ENCODE measurements at places on chromosomes 13 and 19.

DNA sequence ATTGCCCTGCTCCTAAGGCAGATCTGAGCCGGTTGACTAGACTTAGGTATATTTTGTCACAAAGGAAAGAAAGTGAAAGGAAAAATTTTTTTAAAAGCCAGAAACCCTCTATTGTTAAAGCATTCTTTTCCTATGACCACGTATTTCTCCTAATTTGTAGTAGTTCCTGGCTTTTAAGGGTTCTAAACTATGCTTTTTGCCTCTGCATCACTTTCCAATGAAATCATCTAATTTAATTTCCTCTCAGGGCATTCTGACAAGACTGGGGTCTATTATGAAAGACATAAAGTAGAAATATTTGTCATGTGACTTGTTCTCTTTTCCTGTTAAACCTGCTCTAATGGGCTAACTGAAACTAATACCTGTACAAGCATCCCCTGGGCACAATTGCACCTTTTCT lies 233.0 kb upstream of the PRR20A start:
- no peak for DNase-seq

GRCh38 chr19:1845642-1846041 lies 2.6 kb downstream of the REXO1 start:
- DNase-seq = no peak

GRCh38 chr19:41671486-41671885 lies 16.6 kb downstream of the CEACAM7 start:
- no peak for DNase-seq

DNA sequence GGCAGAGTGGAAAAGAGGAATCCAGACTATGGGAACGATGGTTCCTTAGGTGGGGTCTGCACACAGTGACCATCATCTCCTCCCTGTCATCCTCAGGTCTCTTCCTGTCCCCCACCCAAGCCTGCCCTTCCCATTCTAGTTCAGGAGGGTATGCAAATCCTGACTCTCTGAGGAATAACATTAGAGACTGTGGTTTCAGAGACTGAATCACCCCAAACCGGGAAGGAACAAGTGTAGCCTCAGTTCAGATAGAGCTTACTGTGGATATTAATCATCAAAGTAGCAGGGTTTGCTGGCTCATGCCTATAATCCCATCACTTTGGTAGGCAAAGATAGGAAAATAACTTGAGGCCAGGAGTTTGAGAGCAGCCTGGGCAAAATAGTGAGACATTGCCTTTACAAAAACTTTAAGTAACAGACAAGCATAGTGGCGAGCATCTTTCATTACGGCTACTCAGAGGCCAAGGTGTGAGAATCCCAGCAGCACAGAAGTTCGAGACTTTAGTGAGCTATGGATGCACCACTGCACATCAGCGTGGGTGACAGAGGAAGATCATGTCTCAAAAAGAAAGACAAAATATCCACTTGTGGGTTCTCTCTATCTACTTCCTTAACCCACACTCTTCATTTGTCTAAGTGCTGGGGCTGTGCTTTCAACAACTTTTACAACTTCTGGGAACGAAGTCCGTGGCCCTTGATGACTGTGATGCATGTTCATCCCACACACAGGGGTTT lies 19.3 kb upstream of the LGALS13 start:
- DNase-seq = no peak

DNA sequence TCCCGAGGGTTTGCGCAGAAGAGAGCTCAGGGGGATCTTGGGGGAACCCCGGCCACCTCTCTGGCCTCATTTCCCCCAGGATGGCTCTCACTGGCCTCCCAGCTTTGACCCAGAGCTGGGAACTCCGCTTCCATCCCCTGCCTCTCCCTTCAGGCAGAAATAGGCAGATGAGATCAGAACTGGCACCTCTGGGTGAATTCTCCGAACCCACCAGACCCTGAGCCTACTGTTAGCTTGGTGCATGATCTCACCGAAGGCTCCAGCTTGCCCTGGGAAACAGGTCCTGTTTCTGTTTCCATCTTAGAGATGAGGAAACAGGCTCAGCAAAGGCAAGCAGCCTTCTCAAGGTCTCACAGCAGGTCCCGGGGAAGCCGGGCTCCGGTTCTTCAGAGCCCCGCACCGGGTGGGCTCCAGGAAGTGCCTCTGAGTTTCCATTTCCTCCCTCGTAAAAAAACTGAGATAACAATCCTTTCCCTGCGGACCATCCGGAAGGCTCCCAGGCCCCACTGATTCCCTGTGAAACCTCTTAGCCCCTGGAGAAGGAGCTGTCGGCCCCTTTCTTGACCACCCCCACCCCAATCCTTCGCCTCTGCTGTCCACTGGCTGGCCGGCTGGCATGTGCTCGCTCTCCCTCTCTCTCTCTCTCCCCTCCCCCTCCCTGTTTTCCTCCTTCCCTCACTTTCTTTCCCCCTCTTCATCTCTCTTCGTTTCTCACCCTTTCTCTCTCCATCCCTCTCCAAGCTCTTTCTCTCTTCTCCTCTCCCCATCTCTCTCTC lies 2.1 kb downstream of the NECTIN2 start:
- DNase-seq = no peak

- DNase-seq = no peak
Observed at GRCh38 chr19:33627962-33628839, 6.4 kb downstream of the CHST8 start.

GRCh38 chr19:12695997-12696365 lies 450 bp downstream of the FBXW9 start:
- DNase-seq = no peak

DNA sequence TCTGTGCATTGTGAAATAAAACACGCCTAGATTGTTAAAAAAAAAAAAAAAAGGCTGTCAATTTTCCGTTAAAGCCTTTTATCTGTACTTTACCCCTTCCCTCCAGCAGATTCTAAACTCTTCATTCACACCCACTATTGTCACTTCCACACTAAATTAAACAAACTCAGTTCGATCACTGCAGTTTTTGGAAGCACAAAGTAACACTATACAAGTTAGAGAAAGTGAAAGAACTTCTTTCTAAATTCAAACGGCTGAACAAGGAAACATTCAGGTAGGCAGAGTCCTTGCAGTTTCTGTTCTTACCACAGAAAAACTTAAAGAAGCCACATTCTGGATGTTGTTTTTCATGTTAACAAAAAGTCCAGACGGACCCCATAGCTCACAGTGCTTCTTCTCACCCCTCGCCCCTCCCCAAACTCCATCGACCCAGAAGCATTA lies 27.5 kb upstream of the UBE2L5 start:
- no peak for DNase-seq

GRCh38 chr13:47964863-47965262 lies 36.2 kb downstream of the SUCLA2 start:
- no peak for DNase-seq

DNA sequence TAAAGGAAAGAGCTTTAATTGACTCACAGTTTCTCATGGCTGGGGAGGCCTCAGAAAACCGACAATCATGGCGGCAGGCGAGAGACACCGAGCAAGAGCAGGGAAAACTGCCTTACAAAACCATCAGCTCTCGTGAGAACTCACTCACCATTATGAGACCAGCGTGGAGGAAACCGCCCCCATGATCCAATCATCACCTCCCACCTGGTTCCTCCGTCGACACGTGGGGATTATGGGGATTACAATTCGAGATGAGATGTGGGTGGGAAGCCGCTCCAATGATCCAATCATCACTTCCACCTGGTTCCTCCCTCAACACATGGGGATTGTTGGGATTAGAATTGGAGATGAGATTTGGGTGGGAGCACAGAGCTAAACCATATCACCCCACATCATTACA lies 293.9 kb downstream of the ABCC4 start:
- no peak for DNase-seq

- no peak for DNase-seq
Observed at GRCh38 chr19:35558400-35559280, 4.8 kb downstream of the ATP4A start.

DNA sequence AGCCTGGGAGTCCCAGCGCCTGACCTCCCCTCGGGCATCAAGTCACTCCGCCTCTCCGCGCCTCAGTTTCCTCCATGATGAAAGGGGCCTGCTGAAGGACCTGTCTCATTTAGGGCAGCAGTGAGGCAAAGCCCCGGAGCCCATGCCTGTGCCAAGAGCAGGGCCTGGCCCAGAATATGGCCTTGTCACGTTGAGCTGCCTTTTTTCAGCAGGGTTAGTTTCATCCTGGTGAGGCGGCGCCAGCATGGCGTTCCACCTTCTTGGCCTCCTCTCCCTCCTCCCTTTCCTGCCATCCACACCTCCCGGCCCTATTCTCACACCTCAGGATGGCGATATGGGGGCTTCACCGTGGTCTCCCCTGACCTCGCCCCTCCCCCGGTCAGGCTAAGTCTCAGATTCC lies 30.2 kb downstream of the PAK4 start:
- no peak for DNase-seq

GRCh38 chr13:74288361-74288911 lies 154.2 kb upstream of the KLF12 start:
- peak; percentile 33 for DNase-seq

DNA sequence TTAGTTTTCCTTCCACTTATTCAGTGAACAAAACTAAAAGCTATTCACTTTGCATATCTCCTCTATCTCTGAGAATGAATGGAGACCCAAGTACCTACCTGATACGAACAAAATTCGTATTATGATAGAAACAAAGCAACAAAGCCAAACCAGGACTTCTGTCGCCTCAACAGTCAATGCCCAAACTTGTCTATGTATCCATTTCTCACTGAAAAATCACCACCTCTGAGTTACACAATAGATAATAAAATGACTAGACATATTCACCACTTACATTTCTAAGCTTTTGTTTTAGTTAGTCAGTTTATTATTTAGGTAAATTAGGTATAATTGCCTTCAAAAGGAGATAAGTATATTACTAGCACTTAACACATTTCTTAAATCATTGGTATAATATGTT lies 67.7 kb downstream of the CAB39L start:
- no peak for DNase-seq

- DNase-seq = no peak
Observed at GRCh38 chr19:9752701-9753443, 15.7 kb downstream of the ZNF846 start.

GRCh38 chr13:43157796-43158195 lies 134.4 kb downstream of the DNAJC15 start:
- DNase-seq = no peak

DNA sequence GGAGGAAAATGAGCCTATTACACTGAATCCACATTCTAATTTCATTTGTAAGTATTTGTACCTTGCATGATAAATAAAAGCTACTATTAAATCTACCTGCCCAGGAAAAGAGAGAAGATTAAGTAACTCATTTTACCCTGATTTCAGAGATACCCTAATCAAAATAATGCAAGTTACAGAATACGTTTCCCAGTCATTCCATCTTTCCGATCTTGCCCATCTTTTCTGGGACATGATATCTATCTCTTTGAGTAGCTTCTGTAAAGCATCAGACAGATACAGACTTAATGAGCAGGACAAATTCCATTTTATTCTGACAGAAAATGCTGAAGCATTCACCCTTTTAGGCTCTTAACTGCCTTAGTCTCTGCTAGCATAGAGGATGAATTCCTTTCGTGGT lies 56.6 kb downstream of the SPRY2 start:
- DNase-seq = no peak

GRCh38 chr13:31380715-31381114 lies 180.9 kb downstream of the B3GLCT start:
- no peak for DNase-seq

DNA sequence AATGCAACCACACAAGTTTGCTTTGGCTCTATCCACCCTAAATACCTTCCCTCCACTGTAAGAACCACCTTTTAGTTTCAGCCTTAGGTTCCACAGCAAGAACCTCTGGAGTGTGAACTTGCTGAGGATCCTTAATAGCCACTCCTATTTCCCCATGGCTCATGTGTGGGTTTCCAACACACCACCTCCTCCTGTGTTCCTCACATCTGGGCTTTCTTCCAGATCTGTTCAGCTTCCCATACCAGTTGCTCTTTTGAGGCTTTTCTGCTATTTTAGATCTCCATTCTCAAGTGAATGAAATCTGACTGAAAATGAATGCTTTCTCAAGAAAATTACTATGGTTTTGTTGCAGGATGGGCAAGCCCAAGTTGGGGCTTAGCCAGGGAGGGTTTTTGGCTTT lies 104.8 kb upstream of the MIR17HG start:
- DNase-seq = no peak

DNA sequence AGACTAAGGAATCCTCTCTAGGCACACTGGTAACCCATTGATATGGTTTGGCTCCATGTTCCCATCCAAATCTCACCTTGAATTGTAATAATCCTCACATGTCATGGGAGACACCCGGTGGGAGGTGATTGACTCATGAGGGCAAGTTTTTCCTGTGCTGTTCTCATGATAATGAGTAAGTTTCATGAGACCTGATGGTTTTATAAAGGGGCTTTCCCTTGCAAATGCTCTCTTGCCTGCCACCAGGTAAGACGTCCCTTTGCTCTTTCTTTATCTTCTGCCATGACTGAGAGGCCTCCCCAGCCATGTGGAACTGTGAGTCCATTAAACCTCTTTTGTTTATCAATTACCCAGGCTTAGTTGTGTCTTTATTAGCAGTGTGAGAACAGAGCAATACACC lies 81.4 kb upstream of the GPC6 start:
- no peak for DNase-seq

GRCh38 chr13:27201661-27202060 lies 30.1 kb upstream of the USP12 start:
- no peak for DNase-seq

- no peak for DNase-seq
Observed at GRCh38 chr19:17570791-17571190, 15.3 kb downstream of the COLGALT1 start.

DNA sequence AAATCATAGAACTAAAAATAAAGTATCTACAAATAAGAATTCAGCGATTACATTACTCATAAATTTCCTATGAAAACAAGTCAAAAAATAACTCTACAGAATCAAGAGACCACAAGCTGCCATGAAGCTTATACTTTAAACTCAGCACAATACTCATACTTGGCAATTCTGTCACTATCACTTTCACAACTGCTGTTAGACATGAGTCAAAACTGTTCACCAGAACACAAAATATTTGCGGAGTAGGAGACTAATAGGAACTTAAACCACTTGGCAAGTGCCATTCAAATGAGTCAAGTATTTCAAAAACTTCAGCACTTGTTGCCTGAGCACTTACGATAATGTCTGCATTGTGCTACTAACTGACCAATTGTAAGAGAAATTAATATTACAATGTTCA lies 387.8 kb upstream of the GPC6 start:
- no peak for DNase-seq

DNA sequence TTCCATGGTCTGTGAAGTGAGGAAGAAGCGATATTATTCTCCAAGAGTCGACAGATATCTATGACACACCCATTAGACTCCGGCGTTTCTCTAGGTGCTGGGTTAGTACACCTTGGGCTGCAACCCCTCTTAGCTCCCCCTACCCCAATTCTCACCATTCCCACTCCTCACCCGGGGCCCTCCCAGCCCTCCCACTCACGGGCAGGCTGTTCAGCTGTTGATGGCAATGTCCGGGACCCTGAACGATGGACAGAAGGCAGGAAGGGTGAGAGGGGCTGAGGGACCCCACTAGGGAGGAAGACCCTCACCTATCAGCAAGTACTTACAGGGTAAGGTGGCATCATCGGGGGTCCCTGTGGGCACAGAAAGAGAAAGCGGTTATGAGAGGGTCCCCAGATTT lies 9.2 kb downstream of the LGALS4 start:
- no peak for DNase-seq

DNA sequence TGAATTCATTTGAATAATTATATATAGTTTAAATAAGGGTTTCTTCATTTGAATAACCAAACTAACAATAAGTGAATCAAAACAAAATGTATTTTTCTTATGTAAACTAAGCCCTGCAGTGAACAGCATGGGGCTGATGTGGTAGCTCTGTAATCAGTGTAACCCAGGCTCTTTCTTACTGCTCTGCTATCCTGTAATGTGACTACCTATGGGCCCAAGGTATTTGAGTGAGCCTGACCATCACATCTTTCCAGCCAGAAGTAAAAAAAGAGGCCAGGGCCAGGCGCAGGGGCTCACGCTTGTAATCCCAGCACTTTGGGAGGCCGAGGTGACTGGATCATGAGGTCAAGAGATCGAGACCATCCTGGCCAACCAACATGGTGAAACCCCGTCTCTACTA lies 494.6 kb downstream of the DCT start:
- DNase-seq = no peak

Measured in nucleus accumbens (tissue), 56 donors.